Right atrium auricular region (tissue), 2 donors: ENCODE measurements at places on chromosomes 2 and 18.

DNA sequence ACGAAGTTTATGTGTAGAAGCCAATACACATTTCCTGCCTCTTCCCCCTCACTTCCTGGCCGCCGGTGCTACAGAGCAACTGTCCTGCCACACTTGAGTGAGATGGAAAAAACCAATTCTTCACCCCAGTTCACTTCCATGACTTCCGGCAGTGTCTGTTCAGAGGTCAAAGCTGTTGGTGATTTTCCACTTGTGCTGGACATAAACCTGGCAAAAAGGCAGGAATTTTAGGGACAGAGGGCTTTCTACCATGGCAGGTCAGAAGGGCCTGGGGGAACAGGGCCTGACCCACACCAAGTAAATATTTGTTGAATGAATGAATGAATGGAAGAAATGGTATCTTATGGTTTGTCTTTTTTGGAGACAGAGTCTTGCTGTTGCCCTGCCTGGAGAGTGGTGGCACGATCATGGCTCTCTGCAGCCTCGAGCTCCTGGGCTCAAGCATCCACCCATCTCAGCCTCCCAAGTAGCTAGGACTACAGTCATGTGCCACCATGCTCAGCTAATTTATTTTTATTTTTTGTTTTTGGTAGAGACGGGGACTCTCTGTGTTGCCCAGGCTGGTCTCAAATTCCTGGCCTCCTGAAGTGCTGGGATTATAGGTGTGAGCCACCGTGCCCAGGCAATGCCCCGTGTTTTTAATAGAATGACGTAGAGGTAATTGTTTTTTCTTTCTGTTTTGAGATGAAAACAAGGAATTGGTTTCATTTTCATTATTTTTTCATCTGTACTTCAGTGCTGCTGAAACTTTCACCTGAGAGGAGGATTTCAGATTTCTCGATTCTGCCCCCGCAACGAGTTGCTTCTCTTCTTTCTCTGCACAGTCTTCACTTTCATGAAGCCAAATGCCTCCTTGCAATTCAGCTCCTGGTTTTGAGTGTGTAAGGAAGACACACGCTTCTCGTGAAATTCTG lies 48.0 kb upstream of the LPIN2 start:
- DNase-seq = no peak

GRCh38 chr2:74511104-74511989 lies 2.9 kb upstream of the TLX2 start:
- DNase-seq = no peak

- DNase-seq = no peak
Observed at GRCh38 chr2:237446338-237446665, 32.3 kb upstream of the COL6A3 start.

GRCh38 chr18:57026316-57026715 lies 120.6 kb upstream of the BOD1L2 start:
- no peak for DNase-seq

DNA sequence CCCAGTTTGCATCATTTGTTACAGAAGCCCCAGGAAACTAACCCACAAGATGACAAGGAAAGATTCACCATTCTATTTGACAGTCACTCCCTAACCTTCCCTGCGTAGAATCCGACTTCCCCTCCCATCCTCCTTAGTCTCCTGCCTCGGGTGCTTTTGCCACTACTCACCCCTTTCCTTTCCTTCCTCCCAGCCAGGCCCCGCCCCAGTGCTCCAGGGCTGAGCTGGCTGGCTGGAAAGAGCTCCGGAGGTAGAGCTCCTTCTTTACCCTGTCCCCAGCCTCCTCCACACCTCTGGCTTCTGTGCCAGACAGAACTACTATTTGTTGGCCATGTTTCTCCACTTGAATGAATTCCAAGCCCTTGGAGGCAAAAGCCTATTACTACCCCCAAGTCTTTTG lies 317.6 kb upstream of the NCKAP5 start:
- DNase-seq = no peak

DNA sequence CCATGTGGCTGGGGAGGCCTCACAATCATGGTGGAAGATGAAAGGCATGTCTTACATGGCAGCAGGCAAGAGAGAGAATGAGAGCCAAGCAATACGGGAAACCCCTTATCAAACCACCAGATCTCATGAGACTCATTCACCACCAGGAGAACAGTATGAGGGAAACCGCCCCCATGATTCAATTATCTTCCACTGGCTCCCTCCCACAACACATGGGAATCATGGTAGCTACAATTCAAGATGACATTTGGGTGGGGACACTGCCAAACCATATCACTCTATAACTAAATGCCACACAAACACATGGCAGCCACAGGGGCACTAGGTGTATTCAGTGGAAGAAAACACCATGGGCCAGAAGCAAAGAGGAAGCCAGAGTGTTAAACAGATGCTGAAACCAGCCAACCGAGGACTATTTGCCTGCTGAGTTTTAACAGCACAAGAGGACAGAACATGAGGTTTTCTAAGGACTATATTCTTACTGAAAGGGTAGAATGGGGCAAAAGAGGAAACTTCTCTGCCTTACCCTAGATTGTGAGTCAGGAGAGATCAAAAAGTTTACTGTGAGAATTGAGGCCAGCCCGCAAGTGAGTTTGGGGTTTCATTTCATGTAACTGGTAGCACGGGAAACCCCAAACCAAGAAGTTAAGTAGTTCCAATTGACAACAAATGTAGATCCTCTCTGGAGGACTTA lies 49.2 kb downstream of the SIGLEC15 start:
- no peak for DNase-seq

DNA sequence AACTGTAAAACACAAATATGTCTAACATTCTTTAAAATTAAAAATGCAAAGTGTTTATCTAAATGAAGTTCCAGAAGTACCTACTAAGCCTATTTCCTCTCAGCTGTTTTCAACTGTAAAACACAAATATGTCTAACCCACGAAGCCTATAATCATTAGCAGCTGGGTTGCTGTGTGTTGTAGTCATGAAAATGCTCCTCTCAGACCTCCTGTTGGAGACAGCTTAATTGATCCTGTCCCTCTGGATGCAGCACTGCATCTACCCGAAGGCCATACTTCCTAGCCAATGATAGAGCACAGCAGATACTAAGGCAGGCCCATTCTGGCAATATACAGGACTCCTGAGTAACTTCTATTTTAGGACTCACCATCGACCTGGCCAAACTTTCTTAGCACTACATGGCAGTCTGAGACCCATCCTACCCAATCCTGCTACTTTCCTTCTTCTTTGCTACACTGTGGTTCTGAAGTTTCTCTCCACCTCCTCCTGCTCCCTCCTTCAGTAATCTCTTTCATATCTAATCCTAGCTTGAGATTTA lies 92.5 kb upstream of the RBBP8 start:
- DNase-seq = no peak
